ENCODE measurements at places on chromosomes 3 and 15. TPM values are rescaled to one million over a fixed set of nuclear protein-coding genes. Genes with fewer than 3 reads are reported as not detected.

DNA sequence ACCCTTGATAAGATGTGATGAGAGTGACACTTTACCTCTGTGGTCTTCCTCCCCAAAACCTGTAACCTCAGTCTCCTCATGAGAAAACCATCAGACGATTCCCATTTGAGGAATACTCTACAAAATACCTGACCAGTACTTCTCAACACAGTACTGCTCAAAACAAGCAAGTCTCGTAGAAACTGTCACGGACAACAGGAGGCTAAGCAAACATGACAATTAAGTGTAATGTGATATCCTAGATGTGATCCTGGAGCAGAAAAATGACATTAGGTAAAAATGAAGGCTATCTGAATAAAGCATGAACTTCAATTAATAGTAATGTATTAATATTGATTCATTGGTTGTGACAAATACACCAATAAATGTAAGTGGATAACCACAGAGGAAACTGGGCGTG, 113.6 kb downstream of the CACNA2D3 start:
- no peaks in the 10 kb centered on the region for H3K36me3 ChIP-seq
- H3K27me3 ChIP-seq, result no peaks in the 10 kb centered on the region
- H3K27ac ChIP-seq, result no peak overlapping the region
- DNase-seq, result no peak

DNA sequence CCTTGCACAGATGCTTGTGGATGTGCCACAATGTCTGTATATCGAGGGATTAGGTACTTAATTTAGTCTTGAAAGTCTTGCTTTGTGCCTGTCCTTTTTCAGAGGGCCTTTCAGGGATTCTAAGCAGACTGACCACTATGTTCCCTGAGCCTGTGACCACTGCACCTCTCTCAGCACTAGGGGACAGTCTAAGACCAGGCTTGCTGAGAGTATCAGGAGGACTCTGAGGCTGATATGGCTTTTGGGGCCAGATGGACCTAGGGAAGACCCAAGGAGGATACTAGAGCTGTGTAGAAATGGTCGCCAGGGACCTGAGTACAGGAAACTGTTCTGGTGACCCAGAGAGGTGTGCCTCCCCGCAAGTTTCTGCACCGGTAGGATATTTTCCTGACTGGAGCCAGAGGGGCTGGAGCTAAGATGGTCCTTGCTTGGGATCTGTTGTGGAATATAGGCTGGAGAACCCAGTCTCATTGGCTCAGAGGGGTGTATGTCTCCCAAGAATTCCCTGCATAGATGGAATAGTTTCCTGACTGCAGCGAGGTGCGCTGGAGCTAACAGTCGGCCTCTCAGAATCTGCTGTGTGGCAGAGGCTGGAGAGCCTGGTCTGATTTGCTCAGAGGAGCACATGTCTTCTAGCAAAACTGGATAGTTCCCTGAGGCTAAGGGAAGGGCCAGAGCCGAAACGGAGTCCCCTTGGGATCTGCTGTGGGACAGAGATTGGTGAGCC, 213.2 kb upstream of the DCBLD2 start:
- no peak overlapping the region for H3K4me3 ChIP-seq
- H3K4me1 ChIP-seq, result no peaks in the 10 kb centered on the region
- no peaks in the 10 kb centered on the region for H3K27me3 ChIP-seq
- no peaks in the 10 kb centered on the region for H3K36me3 ChIP-seq

The IL12A gene
- 1.1 TPM for total RNA-seq

DNA sequence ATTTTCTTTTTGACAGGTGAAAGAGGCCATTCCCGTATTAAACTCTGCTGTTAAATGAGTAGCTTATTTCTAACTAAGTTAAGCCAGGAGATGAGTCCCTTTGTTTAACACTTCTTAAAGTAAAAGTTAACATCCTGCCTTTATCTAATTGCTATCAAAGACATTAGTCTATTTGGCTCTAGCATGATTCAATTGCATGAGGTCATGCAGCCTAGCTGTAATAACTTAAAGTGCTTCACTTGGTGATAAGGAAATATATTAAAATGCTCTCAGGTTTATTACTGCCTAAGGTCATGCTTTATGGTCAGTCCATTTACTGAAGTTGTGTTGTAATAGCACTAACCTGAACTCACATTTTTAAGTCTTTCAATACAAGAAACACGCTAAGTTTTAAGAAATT, 82.3 kb upstream of the MLF1 start:
- no peak overlapping the region for H3K4me3 ChIP-seq
- H3K27me3 ChIP-seq, result no peaks in the 10 kb centered on the region
- no peak overlapping the region for H3K27ac ChIP-seq
- H3K36me3 ChIP-seq, result no peaks in the 10 kb centered on the region

- no peak overlapping the region for H3K27ac ChIP-seq
- peak overlapping the region; percentile 35 for H3K4me3 ChIP-seq
- no peaks in the 10 kb centered on the region for H3K27me3 ChIP-seq
Measured at GRCh38 chr3:43759297-43759782, 68.6 kb downstream of the ABHD5 start.

DNA sequence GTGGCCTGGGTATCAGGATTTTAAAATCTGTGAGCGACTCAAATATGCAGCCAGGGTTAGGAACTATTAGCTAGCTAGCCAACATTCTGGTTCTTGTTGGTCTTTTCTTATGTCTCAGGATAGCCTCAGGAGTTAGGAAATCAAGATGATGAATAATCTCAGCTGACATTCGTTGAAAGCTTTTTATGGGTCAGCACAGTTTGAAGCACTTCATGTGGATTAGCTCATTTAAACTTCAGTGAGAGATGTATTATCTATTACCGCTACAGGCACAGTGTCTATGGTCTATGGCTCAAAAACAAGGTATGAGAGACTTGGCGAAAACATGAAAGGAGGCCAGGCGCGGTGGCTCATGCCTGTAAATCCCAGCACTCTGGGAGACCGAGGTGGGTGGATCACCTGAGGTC, 187.5 kb upstream of the THRB start:
- H3K4me1 ChIP-seq, result peaks cover 11% of the 10 kb centered on the region
- no peaks in the 10 kb centered on the region for H3K27me3 ChIP-seq
- H3K36me3 ChIP-seq, result no peaks in the 10 kb centered on the region
- H3K27ac ChIP-seq, result no peak overlapping the region
- no peak overlapping the region for H3K4me3 ChIP-seq

- no peak overlapping the region for H3K4me3 ChIP-seq
- no peaks in the 10 kb centered on the region for H3K36me3 ChIP-seq
- no peaks in the 10 kb centered on the region for H3K4me1 ChIP-seq
- DNase-seq, result no peak
- H3K27me3 ChIP-seq, result no peaks in the 10 kb centered on the region
Measured at GRCh38 chr3:104892044-104892443, 474.7 kb upstream of the ALCAM start.

All from HepG2 (cell line).